ENCODE measurements at places on chromosomes 4 and X.

DNA sequence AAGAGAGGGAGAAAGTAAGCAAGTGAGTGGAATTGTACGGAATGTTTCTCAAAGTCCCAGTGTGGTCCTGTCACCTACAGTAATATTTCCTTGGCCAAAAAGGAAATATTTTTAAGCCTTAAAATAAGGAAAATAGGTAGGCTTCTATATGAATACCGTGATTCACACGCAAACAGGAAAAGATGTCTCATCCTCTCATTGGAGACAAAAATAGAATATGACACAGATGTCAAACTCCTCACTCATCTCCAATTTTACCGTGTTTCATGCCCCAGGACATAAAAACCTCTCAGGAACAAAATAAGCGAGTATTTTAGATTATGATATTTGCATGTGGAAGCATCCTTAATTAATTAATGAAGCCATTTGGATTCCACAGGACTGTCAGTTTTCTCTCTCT, 1269.5 kb downstream of the RAPGEF2 start:
- DNase-seq: no peak

GRCh38 chr4:33427676-33428075, 2707.5 kb downstream of the PCDH7 start:
- DNase-seq: no peak

DNA sequence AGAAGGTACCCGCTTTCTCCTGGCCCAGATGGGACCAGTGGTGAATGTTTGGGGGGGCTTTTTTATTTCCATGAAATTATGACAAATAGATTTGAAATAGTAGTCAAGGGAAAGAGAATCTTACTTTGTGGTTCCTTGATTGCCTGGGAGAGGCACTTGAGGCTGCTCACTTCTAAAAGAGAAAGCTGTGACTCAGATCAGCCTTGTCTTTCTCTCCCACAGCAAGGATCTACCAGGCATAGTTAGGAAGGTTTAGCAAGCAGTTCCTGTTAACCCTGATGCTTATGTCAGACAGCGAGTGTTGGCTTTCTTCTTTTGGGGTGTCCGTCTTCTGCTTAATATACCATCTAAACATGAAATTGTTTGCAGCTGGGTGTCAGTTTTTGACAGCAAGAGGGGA, 114.5 kb downstream of the TSPAN7 start:
- DNase-seq: no peak

DNA sequence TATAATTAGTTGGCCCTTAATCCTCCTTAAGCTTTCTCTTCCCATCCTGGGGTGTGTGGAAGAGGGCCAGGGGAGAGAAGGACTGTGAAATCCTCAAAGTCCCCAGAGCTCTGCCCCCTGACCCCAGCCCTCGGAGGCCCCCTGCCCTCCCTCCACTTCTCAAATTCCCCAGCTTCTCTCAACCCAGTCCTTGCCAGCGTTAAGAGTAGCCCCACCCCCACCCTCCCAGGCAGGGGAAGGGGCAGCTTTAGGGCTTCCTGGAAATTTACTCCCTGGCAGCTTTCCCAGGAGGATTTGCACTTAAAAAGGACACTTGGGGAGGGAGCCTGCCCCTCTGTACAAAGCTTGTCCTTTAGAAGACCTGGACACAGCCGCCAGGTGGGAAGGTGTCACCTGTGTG, 11.8 kb upstream of the CD40LG start:
- no peak for DNase-seq

DNA sequence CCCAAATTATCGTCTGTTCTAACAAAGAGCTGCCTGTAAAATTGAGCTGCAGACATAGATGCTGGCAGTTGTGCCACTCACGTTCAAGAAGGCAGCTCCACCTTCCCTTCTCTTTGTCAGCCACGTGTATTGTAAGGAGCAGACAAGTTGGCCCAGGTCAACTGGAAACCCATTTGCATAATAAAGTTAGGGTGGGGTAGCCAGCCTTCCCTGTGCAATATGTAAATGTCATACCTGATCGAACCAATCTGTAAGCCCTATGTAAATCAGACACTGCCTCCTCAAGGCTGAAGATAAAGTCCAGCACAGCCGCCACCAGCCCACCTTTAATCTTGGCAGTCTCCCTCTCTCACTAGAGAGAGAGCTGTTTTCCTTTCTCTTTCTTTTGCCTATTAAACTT, 117.2 kb downstream of the TMEM144 start:
- no peak for DNase-seq

DNA sequence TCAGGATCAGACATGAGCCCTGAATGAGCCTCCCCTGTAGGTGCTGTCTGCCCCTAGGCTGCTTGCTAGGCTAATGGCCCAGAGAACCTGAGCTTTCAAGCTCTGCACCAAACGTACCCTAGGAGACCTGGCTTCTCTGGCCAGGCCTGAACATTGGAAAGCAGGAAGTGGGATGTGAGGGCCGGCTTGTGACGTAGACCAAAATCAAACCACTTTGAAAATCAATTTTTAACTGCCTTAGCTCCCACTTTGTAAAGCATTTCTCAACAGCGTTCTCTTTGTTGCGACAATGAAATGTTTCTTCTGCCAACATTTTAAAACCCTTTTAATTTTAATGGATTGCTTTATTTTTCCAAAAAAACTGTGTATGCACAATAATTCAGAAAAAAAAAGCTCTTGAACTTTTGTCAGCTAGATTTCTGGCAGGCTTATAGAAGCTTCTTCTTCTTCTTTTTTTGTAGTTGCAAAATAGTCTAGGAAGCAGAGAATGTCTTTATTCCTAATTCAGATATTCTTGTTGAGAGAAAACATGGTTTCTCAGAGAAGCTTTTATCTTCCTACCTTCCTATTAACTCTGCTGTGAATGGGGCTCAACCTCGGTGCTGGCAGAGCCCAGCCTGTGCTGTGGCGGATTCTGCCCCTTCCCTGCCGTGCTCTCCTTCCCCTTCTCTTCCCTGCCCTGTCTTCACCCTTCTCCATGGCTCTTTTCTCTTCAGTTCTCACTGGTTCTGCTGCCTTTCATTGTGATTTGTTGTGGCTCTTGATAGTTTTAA, 145.2 kb upstream of the SFRP2 start:
- no peak for DNase-seq

DNA sequence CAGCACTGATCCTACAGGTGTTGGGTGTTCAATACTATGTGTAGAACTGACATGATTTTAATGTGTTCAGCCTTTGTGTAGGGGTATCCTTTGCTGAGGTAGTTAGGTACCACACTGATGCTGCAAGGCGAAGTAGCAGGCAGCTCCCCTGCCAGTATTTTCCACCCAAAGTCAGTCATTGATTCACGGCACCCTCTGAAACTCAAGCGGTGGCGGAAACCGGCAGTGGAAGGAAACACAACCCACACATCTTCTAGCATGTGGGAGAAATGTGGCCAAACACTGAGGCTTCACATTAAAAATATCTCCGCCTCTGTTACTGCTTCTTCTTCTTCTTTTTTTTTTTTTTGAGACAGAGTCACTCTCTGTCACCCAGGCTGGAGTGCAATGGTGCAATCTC, 126.3 kb downstream of the AASDH start:
- no peak for DNase-seq

GRCh38 chr4:143458966-143459365, 54.5 kb upstream of the SMARCA5 start:
- no peak for DNase-seq

- DNase-seq: no peak
These were observed 83.6 kb upstream of the MAPK10 start for GRCh38 chr4:86443495-86443894.

GRCh38 chrX:116272322-116272721, 101.8 kb downstream of the AGTR2 start:
- no peak for DNase-seq

GRCh38 chr4:52718123-52718522, 33.1 kb downstream of the ERVMER34-1 start:
- DNase-seq: no peak

DNA sequence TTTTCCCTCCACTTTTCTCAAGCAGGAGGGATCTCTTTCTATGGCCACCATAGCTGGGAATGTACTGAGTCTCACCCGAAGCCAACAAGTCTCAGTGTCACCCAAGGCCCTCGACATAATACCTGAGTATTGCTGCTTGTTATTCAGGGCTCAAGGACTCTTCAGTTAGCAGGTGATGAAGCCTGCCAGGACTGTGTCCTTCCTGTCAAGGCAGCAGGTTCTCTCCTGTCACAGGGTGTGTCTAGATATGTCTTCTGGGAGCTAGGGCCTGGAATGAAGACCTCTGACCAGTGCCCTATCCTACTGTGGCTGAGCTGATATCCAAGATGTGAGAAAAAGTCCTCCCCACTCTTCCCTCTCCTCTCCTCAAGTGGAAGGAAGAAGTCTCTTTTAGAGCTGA, 391.0 kb upstream of the DIPK2B start:
- DNase-seq: no peak

GRCh38 chr4:175953960-175954521, 111.6 kb upstream of the WDR17 start:
- DNase-seq: no peak

DNA sequence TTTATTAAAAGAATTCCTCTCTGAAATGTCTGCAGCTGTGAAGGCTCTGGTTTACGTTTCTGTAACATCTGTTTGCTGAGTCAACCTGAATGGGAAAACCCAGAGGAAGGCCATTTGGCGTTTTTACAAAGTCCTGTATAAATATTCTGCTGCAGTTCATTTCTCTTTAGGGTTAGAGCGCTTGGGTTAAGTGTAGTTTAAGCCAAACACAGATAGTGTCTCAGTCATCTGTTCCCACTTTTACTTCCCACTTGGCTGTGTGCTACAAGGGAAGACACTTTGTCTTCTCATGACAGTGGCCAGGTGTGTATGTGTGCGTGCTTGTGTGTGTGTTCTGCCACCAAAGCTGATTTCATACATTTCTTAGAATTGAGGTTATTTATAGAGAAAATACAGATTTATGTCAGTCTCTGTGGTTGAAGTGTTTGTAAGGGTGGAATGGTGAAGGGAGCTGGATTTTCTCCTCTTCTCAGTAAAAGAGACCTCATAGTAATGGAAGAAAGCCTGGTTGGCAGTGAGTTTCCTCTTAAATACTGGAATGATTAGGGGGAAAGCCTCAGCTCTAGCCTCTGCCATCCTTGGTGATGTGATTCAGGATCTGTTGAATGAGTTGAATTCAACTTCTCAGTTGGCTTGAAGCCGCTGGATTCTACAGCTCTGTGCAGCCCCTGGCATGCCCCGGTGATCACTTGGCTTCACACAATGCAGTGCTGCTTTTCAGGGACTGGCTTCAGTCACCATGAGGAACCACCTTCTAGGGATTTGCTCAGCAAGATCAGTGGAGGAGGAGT, 50.6 kb downstream of the JADE1 start:
- no peak for DNase-seq

DNA sequence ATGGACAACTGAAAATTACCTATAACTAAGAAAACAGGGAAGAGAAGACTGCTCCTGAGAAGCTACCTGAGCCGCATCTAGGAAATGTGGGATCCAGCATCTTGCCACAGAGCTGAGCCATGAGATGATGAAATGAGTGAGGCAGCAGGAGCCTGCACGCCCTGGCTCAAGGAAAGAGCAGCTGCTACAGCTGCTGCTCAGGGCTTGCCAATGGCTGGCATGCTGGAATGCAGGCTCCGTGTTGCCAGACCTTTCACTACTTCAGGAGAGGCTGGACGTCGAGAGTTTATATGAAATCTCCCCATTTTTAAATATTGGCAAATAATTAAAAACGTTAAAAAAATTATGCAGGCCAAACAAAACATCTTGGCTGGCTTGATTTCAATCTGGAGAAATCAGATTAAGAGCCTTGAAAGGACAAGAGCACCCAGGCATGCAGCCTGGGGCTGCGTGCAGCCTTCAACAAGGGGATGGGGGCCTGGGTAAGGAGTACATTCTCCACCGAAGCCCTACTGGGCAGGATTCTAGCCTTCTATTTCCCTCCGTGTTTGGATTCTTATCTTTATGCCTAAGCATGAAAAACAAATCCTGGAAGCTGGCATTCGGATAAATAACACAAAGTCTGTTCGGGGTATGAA, 227.6 kb downstream of the NR3C2 start:
- no peak for DNase-seq

GRCh38 chr4:176549161-176549865, 229.5 kb downstream of the SPCS3 start:
- DNase-seq: no peak

DNA sequence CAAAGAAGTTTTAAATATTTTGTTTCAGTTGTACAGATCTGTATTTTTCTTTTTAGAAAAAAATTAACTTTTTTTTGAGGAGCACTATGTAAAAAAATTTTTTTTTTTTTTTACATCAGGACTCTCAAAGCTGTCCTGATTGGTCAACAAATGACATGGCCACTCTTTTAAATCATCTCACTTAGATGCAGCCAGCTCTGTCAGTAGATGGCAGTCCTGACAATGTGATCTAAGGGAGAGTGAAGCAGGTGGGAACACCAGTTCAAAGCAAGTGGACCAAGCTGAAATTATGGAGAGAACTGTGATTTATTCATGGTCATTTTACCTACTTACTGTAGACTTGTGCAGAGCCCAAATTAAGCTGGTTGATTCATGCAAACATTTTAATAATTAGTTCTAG, 174.7 kb upstream of the GPRIN3 start:
- no peak for DNase-seq

DNA sequence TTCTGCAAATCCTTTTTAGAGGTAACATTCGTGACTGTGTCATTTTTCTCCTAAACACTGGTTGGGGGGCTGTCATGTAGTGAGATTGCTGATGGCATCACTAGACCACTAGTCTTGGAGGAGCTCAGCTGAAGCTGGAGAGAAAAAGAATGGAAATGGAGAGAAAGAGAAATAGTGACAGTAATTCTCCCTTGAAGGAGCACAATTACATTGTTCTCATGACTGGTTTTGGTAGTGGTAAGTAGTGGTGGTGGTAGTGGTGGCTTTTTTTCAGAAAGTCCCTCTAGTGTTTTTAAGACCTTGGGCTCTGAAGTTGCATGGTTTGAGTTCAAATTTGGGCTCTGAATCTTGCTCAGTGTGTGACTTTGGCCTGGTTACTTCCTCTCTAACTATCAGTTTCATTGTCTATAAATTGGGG, 99.8 kb downstream of the LARP7 start:
- no peak for DNase-seq

- no peak for DNase-seq
These were observed 89.0 kb downstream of the MXRA5 start for GRCh38 chrX:3257471-3257870.

- no peak for DNase-seq
These were observed 11.8 kb upstream of the SPON2 start for GRCh38 chr4:1183985-1184773.

DNA sequence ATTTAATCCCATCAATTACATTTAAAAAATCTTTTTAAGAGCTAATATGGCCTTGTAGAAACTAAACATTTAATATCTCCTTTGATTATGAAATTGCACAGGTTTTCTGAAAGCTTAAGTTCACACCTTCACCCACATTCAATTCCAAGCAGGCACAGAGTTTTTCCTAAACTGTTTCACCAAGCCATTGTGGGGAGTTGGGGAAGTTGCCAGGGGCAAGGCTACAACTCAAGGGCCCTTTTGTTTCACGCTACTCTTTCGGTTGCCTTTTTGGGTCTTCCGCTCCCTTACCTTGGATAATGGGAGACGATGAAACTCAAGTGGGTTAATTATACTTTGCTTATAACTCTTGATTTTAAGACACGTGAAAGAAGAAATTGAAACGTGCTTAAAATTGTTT, 33.3 kb downstream of the APBB2 start:
- no peak for DNase-seq

Data from stimulated activated CD8-positive, alpha-beta memory T cell treated with anti-CD3 and anti-CD28 coated beads, Interleukin-4, amount 100 ng/mL, for 1 hour (primary cell).